ENCODE measurements at places on chromosomes 12 and 14.
A peak's percentile ranks its signal among the peaks of the same experiment; 100 is the strongest.

GRCh38 chr12:67593461-67594330 lies 54.8 kb upstream of the DYRK2 start:
- DNase-seq, result no peak

DNA sequence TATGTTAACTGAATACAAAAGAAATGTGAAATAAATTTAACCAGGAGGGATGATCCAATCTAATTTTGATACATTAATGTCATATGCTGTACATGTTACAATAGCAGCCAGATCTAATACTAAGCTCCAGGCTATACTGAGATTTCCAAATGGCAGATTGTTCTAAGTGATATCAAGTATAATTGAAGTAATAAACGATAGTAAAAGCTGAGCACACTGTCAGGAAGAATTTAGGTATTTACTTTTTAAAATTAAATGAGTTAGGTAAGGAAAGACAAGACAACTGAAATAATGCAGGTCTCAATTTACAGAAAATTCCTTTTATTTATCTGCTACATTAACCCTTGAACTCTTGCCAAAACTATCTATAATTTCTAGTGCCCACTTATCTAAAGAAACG lies 39.9 kb downstream of the INSM2 start:
- DNase-seq, result no peak

GRCh38 chr12:54037360-54038283 lies 4.8 kb downstream of the HOXC5 start:
- no peak for DNase-seq

DNA sequence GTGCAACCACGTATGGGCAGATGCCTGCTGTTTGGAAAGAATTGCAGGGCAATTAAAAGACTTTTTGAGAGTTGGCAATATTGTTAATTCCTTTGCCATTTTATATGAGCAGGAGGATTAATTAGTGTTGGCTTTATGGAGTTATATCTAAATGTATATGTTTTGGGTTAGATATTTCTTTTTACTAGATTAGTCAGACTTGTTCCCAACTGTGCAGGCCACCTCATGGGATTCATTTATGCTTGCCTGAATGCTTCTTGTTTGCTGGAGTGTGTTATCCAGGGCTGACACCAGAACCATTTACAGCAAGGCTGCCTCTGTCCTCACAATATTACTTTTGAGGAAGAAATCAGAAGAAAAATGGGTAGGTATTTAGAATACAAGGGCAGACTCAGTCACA lies 192.5 kb downstream of the KTN1 start:
- no peak for DNase-seq

GRCh38 chr14:38310420-38310995 lies 54.6 kb upstream of the CLEC14A start:
- DNase-seq, result no peak

DNA sequence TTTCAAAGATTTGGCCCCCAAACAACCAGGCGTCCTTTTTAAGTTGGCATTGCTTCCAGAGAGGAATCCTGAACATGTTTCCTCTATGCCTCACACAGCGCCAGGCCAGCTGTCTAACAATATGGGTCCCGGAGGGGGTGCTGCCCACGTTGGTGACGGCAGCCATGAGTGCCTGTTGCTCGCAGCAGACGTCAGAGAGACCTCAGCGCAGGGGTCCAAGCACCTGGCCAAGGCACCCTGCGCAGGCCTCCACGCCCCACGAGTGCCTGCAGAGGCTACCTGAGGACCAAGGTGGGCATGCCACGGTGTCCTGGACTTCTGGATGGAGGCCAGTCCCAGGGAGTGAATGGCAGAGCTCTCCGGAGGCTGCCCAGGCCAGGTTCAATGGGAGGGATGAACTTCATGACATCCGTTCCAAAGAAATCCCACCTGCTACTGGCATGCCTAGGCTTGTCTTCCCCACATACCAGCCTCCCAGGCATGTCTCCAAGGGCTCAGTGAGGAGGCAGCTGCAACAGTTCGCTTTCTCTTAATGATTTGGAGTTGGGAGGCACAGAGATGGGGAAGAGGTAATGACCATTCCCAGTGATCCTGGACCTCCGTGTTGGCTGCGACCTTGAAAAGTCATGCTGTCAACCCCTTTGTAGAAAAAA lies 11.6 kb upstream of the FOXN3 start:
- DNase-seq, result no peak

DNA sequence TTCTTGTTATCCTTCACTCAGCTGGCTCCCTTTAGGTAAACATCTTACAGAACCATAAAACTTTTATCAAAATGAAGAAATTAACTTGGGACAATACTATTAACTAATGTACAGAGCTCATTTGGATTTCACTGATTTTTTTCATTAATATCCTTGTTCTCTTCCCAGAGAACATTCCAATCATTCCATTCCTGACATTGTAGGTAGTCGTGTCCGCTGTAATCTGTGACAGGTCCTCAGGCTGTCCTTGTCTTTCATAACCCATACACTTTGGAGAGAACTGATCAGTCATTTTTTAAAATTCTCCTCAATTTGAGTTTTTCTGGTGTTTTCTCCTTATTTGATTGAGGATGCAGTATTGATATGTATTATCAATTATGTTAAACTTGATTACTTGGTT lies 916.8 kb downstream of the GALC start:
- no peak for DNase-seq

DNA sequence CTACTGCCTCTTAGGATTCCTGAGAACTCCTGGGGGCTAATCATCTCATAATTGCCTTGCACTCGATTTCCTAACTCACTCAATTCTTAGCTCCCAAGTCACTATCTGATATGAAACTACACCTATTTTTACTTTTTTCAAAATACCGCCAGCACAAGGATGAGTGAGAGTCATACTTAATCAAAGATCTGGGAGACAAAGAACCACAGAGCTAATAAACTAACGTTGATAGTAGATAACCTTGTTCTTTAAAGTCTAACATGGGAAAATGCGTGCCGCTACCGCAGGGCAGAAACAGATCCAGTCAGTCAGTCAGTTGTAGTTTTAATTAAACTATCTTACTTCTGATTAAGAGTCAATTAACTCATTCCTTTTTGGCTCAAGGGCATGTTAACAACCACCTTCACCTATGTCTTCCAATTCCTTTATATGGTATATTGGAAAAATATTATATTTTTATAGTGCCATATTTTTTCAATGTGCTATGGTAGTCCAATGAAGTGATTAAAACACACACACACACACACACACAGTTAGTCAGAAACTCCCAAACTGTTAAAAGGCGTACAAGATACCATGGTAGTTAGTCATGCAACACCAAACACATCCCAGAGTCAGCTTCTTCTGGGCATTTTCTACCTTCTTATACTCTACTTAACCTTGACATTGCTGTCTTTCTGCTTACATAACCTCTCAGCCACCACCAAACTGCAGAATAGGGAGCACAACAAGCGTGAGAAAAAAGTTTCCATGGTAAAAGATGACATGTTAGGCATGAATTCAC lies 114.0 kb downstream of the KLHL28 start:
- DNase-seq, result no peak

- no peak for DNase-seq
These were observed 329.0 kb downstream of the C12orf75 start for GRCh38 chr12:105659355-105660075.

DNA sequence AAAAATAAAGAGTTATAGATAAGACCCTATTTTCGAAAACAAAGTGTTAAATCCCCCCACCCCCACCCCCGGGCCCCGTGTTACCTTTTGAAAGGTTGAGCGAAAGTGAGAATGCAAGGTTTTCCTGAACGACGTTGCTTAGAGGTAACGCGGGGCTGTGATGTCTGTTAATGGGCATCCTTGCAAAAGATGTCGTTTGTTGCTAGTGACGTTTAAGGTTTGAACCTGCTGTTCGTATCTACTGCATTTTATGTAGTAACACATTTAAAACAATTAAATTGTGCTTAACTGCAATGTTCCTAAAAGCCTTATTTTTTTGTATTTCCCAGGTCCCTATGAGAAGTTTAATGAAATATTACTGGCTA lies 1.2 kb downstream of the CPSF6 start:
- DNase-seq, result peak; percentile 52

DNA sequence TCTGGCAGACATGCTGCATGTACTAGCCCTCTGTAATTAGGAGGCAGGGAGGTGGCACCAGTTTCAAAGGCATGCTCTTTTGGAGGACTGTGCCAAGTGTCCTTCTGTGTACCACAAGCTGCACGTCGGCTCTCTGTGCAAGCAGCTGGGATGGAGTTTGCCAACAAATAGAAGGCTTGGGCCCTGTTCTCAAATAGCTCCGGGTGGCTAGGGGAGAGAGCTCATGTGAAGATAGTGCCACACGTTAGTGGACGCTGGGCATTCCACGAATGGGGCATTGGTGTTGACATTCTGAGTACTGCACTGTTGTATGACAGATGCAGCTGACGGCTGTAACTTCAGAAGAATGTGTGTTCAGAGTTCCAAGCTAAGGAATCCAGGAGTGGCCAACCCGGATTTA lies 4.4 kb downstream of the AACS start:
- DNase-seq, result no peak

DNA sequence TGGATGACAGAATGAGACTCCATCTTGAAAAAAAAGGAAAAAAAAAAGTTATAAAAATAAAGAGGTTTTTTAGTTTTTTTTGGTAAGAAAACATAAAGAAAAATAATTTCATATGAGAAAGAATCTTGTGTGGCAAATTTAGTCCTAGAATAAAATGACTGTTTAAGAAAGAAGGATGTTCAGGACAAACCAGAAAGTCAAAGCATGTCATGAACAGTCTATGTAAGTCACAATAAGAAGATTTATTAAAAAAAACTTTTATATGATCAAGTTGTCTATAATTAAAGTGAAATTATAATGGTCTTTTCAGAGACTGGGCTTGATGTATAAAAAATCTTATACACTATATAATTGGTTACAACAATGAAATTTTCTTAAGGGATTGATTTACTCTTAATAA lies 68.1 kb upstream of the HECTD1 start:
- no peak for DNase-seq

- DNase-seq, result no peak
These were observed 136.4 kb upstream of the NPAS3 start for GRCh38 chr14:32802295-32802694.

- no peak for DNase-seq
These were observed 53.5 kb downstream of the IGF1 start for GRCh38 chr12:102426599-102427542.

DNA sequence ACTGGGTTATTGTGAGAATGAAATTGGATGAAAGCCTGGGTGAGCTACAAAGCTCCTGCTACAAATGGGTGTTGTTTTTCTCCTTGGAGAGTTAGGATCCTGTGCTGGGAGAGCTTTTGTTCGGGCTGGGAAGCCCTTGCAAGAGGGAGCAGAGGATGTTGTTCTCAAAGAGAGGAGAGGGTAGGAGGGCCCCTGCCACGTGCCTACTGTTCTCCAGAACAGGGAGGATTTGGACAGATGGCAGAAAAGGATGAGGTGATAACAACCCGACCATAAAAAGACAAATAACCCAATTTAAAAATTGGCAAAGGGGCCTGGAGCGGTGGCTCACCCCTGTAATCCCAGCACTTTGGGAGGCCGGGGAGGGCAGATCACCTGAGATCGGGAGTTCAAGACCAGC lies 68.8 kb downstream of the GALNT16 start:
- no peak for DNase-seq

GRCh38 chr12:99732131-99732530 lies 84.6 kb downstream of the GARIN6 start:
- DNase-seq, result no peak

- no peak for DNase-seq
These were observed 34.7 kb downstream of the CDC42BPB start for GRCh38 chr14:103022685-103023044.

- no peak for DNase-seq
These were observed 88.7 kb downstream of the APAF1 start for GRCh38 chr12:98733667-98734350.

GRCh38 chr12:56941299-56942017 lies 7.2 kb upstream of the SDR9C7 start:
- no peak for DNase-seq

- no peak for DNase-seq
These were observed 493.8 kb downstream of the NPAS3 start for GRCh38 chr14:33432407-33433023.

DNA sequence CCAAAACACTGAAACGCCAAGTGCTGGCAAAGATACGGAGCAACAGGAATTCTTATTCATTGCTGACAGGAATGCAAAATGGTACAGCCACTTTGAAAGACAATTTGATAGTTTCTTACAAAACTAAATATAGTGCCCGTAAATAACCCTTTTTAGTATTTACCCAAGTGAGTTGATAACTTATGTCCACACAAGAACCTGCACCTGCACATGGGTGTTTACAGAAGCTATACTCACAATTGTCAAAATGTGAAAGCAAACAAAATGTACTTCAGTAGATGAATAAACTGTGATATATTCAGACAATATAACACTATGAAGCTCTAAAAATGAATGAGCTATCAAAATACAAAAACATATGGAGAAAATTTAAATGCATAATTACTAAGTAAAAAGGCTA lies 86.6 kb downstream of the ATXN7L3B start:
- no peak for DNase-seq

DNA sequence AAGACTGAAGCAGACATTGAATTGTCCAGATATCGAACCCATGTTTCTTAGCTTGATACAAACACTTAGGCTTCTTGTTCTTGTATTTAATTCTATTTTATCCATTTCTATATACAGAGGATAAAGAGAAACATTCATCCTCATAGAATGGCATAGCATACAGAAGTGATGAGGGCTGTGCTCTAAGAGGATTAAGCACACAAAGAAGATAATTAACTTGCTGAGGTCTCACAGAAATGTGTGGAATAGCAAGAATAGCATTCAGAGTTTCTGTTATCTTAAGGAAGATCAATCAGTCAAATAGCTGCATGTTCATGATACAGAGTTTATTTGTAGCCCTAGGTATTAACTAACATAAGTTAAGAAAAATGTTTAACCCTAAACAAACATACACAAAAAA lies 27.3 kb upstream of the STRAP start:
- no peak for DNase-seq

- no peak for DNase-seq
These were observed 1111.1 kb downstream of the BCL11B start for GRCh38 chr14:98160901-98161300.

DNA sequence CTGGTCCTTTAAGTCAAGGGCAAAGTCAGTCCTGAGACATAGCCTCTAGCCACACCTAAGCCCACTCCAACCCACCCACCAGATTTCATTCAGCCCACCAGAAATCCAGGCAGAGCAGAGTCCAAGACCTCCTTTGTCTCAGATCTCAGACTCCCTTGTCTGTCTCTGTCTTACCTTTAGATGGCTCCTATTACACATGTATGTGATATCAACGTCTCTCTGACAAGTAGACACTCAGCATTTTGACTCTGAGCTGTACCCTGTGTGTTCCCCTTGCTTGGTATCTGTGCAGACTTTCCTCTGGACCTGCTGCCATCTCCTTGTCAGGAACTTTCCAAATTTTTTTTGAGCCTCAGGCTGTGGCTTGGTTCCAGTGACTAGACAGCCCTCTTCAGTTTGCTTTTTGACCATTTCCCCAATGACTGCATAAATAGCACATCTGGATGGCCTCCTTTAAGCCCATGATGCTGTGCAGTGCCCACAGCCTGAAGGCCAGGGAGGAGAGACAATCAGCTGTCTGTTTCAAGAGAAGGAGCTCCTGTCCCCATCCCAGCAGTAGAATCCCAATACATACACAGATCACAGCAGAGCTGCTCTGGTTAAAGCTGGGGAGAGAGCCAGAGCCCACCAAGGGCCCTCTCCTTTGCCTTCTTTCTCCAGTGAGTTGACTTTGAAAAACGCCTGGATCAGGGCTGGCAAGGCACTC lies 7.0 kb downstream of the POU6F1 start:
- DNase-seq, result no peak

GRCh38 chr12:3117144-3117581 lies 40.0 kb downstream of the TSPAN9 start:
- no peak for DNase-seq

GRCh38 chr12:47205532-47206449 lies 126.0 kb upstream of the AMIGO2 start:
- no peak for DNase-seq

- DNase-seq, result peak; percentile 79
These were observed 113.7 kb downstream of the NCOR2 start for GRCh38 chr12:124453419-124454351.
